ENCODE measurements at places on chromosomes 1 and 21. TPM values are rescaled to one million over a fixed set of nuclear protein-coding genes. Genes with fewer than 3 reads are reported as not detected.

Gene LCE2B
- total RNA-seq, result not detected

Gene PAPPA2
- 5.1 TPM for total RNA-seq

GRCh38 chr1:21651214-21652042 lies 17.7 kb downstream of the RAP1GAP start:
- DNase-seq, result peak; percentile 76

- no peak for DNase-seq
Observed at GRCh38 chr1:55059302-55060132, 20.2 kb downstream of the PCSK9 start.

DNA sequence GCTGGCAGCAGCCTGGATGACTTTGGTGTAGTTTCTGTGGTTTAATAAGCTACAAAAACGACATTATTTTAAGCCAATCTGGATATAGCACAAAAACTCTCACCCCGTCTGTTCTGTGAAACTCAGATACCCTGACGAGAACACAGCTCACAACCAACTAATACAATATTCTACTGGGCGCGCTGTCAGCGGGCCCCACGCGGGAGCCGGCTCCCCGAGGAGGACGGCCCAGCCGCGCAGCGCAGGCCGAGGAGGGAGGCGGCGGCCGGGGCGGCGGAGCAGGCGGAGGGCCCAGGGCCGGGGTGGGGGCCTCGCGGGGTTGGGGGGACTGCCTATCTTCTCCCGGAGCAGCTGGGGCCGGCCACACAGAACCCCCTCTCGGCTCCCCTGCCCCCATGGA lies 87.2 kb upstream of the POU3F1 start:
- DNase-seq, result no peak

DNA sequence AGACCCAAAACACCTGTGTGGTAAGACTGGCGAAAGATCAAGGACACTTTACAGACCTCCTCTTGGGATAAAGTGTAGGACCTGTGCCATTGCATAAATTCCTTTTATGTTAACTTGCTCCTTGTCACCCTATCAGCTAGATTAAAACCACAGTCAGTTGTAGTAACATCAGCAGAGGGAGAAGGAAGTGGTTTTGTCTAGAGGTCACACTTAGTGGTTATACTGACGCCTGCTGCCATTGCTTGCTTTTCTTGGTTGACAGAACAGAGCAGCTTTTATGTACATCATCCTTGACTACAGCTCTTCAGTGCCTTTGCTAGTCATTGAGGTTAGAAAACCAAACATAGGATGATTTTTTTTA lies 101.4 kb downstream of the PBX1 start:
- peak; percentile 38 for DNase-seq

DNA sequence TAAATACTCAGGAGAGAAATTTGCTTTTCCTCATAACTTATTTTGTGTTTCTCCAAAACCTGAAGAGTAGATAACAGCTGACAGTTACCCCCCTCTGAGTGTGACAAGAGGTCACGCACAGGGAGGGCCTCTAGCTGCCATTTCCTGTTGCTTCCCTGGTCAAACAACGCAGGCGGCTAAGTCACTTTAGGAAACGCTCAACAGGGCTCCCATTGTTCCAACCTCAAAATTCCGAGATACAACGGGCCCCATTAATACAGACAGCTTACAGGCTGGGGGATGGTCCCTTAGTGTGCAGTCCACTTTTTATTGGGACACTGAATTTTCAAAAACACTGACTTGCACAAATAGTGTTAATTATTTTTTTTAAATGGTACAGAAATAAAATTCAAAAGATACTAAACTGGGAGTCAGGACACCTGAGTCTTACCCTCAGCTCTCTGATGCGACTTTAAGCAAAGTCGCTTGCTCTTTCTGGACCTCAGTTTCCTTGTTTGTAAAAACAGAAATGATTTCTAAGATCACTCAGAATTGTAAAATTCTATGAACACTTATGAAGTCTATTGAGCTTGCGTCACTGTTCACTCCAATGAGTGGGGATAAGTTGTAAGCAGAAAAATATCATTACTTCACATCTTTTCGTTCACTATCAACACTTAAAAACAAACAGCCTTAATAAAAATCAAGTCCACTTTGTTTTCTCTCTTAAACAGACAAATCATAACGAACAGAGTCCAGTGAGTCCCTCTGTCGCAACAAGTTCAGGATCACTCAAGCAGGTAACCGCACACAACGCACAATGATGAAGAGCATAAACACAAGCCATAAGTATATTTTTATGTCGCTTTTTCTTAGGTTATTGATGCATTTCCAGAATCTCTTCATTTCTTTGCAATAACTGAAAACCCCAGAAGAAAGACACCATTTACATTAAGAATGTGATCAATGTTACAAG lies 13.5 kb downstream of the LZIC start:
- no peak for DNase-seq

- DNase-seq, result no peak
Observed at GRCh38 chr1:10754568-10755329, 41.7 kb downstream of the CASZ1 start.

- no peak for DNase-seq
Observed at GRCh38 chr1:11516961-11517635, 38.1 kb downstream of the DISP3 start.

DNA sequence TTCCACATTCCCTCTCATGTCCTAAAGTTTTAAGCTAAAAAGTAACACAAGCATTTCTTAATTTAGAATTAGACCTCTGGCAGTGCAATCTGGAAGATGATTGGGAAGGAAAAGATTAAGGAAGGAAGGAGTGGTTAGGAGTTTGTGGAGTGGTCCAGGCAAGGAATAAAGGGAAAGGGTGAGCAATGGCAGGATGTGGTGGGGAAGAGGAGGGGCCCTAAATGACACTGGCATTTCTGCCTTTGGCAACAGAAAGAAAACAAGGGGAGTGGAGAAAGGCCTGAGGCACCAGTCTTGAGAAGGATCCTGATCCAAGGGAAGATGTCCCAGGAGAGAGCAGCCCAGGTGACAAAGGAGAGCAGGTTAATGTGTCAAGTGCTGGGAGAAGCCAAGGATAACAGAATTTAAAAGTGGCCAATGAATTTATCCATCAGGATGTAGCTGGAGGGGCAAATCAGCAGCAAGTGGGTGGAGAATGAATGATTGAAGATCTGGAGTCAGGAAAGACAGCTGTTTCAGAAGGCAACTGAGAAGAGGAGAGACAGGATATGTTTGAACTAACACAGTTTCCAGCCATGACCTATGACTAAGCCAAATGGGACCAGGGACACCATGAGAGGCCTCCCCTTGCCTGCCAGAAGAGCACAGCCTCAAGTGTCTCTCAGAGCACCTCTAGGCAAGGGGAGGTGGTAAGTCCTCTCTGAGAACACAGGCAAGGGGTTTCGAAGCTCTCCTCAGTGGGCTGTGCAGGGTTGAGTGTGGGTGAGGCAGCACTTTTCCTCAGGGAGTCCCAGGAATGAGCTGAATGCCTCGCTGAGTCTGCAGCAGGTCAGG lies 20.9 kb upstream of the LY9 start:
- DNase-seq, result no peak

Measured in mucosa of descending colon (tissue), 3 donors.